ENCODE measurements at places on chromosomes 16 and 17. TPM values are rescaled to one million over a fixed set of nuclear protein-coding genes. Genes with fewer than 3 reads are reported as not detected.

GRCh38 chr16:21283521-21284289 lies 5.6 kb upstream of the CRYM start:
- no peaks in the 10 kb centered on the region for H3K4me1 ChIP-seq
- H3K36me3 ChIP-seq, result peaks cover 4% of the 10 kb centered on the region
- H3K27ac ChIP-seq, result no peak overlapping the region
- H3K27me3 ChIP-seq, result peaks cover 70% of the 10 kb centered on the region
- H3K4me3 ChIP-seq, result peak overlapping the region; percentile 81
- DNase-seq, result peak; percentile 10

The GDPD1 gene
- 3.2 TPM for total RNA-seq

DNA sequence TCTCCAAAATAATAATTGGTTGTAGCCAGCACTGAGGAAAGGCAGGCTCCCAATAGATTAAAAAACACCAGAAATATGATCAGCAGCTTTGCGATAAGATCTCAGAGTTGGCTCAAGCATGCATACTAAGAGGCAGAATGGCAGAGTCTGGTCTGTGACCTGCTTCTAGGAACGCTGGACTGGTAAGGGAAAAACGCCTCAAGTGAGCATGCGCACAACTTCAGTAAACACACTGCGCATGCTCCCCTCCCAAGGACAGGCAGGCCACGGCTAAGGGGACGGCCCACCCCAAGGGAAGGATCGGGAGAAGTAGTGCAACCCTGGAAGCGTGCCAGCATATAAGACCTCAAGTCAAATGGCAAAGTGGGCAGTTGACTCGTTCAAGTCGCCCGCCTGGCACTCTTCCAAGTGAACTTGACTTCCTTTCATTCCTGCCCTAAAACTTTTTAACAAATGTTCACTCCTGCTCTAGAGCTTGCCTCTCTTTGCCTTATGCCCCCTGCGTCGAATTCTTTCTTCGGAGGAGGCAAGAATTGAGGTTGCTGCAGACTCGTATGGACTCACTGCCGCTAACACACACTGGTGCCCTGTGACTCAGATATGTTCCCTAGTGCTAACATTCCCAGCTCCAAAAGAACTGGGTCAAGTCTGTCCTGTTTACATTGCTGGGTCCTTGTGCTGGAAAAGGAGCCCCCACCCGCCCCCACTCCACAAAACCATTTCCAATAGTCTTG lies 22.4 kb upstream of the PRM1 start:
- DNase-seq, result no peak
- peaks cover 26% of the 10 kb centered on the region for H3K4me1 ChIP-seq
- H3K36me3 ChIP-seq, result no peaks in the 10 kb centered on the region
- no peaks in the 10 kb centered on the region for H3K27me3 ChIP-seq
- H3K4me3 ChIP-seq, result no peak overlapping the region

The PPP1R1B gene
- total RNA-seq, result not detected

GRCh38 chr17:14759325-14759724 lies 458.4 kb downstream of the HS3ST3B1 start:
- DNase-seq, result no peak
- H3K27me3 ChIP-seq, result peaks cover 8% of the 10 kb centered on the region
- H3K4me1 ChIP-seq, result no peaks in the 10 kb centered on the region
- no peak overlapping the region for H3K27ac ChIP-seq
- H3K36me3 ChIP-seq, result no peaks in the 10 kb centered on the region

- H3K36me3 ChIP-seq, result no peaks in the 10 kb centered on the region
- no peak overlapping the region for H3K4me3 ChIP-seq
- H3K4me1 ChIP-seq, result peaks cover 13% of the 10 kb centered on the region
- peak; percentile 63 for DNase-seq
- H3K27ac ChIP-seq, result no peak overlapping the region
Observed at GRCh38 chr17:16521070-16521727, 29.2 kb upstream of the LRRC75A start.

- peaks cover 9% of the 10 kb centered on the region for H3K27me3 ChIP-seq
- DNase-seq, result no peak
- H3K4me1 ChIP-seq, result no peaks in the 10 kb centered on the region
- no peaks in the 10 kb centered on the region for H3K36me3 ChIP-seq
Observed at GRCh38 chr16:3249451-3249850, 7.0 kb downstream of the MEFV start.

- no peaks in the 10 kb centered on the region for H3K36me3 ChIP-seq
- DNase-seq, result no peak
- no peak overlapping the region for H3K27ac ChIP-seq
Observed at GRCh38 chr17:15377616-15378015, 36.2 kb upstream of the TEKT3 start.

GRCh38 chr17:47978324-47978723 lies 7.4 kb downstream of the CDK5RAP3 start:
- no peaks in the 10 kb centered on the region for H3K27me3 ChIP-seq
- no peak overlapping the region for H3K27ac ChIP-seq

DNA sequence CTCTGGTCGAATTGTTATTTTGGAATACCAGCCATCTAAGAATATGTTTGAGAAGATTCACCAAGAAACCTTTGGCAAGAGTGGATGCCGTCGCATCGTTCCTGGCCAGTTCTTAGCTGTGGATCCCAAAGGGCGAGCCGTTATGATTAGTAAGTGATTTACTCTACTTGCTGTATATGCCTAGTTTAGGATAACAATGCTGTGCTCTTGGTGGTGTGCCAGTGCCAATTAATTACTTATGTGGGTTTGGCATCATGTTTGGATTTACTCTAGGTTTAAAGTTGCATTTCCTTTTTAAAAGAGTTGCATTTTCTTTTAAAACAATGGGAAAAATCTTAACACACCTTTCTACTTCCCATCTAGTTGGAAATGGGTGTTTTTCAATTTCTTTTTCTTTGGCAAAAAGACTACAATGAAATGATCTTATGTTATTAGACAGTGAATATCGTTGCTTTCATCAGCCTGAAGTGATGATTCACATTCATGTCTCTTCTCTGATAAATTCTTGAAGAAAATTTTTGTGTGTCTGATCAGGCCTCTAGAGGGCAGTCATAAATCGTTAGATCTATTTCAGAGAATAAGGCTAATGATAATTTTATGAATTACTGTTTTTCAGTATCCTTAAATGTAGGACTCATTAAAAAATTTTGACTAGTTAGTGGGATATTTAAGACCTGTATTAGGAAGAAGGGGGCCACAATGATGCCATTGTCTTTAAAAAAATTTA lies 5.6 kb downstream of the SF3B3 start:
- peak overlapping the region; percentile 55 for H3K4me3 ChIP-seq
- H3K27me3 ChIP-seq, result no peaks in the 10 kb centered on the region
- H3K27ac ChIP-seq, result peak overlapping the region; percentile 95
- DNase-seq, result no peak
- peaks cover 61% of the 10 kb centered on the region for H3K36me3 ChIP-seq

Measured in activated T-cell treated with anti-CD3 and anti-CD28 coated beads, Interleukin-2, amount 50 U/mL, for 72 hours (primary cell).